ENCODE measurements at places on chromosomes 1 and 21. TPM values are rescaled to one million over a fixed set of nuclear protein-coding genes. Genes with fewer than 3 reads are reported as not detected.

The GUCA2B gene
- total RNA-seq: not detected

GRCh38 chr1:16450863-16451481 is 10.4 kb downstream of the NECAP2 start:
- no peak for DNase-seq

- DNase-seq: no peak
These were observed 124.3 kb upstream of the PDE4B start for GRCh38 chr1:65668368-65668767.

DNA sequence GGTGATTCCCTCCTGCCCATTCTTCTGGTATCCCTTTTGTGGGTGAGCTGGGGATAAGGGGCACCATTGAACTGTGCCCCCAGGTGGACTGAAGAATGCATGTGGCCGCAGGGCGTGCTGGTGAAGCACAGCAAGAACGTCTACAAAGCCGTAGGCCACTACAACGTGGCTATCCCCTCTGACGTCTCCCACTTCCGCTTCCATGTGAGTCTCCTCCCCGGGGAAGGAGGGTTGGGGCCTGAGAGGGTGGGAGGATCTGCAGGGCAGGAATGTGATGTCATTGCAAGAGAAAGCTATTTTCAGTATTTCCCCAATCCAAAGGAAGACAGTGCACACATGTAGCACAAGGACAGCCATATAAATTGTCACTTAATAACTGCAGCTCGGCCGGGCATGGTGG is 7.5 kb upstream of the KPNA6 start:
- DNase-seq: no peak

DNA sequence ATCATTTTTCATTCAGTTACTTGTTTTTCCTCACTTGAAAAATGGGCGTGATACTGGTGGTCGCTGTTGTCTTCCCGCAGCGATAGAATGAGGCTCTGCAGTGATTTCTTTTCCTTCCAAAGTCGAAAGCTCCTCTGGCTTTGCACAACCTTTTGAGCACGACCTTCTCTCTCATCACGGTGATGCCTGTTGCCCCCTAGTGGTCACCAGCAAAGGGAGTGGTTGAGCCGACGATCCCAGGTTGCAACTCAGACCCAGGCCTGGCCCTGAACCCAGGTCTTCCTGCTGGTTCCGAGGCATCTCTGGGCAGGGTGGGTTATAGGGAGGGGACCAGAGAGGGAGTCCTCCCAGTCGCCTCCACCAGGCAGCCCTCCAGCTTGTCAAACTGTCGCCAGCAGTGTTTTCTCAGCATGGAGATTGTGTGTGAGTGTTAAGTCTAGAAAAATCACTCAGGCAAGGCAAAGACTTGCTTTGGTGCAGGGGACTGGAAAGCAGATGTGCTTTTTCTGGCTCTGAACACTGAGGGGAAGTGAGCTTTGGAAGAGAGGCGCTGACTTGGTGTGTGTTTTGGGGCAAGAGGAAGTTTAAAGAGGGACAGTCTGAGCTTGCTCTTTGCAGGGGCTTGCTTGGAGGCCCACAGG is 285.3 kb downstream of the CAMTA1 start:
- peak; percentile 51 for DNase-seq

- DNase-seq: no peak
These were observed 10.5 kb upstream of the NASP start for GRCh38 chr1:45573231-45573804.
